NCI-H1417 (cell line): ENCODE measurements at places on chromosomes 1 and 21.

GRCh38 chr1:11187000-11187399 lies 2.2 kb upstream of the ANGPTL7 start:
- no peak for DNase-seq

- no peak for DNase-seq
Observed at GRCh38 chr1:171716616-171717015, 25.2 kb downstream of the VAMP4 start.

DNA sequence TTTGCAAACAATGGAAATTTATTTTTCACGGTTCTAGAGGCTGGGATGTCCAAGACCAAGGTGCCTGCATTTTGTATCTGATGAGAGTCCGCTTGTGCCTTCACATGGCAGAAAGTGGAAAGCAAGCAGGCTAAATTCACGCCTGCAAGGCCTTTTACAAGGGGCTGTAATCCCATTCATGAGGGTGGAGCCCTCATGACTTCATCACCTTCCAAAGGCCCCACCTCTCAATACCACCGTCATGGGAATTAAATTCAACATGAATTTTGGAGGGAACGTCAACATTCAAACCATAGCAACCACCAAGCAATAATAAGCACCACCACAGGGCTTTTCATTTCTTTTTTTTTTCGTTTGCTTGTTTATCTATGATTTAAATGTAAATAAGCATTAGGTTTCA lies 115.3 kb downstream of the C1orf21 start:
- peak; percentile 14 for DNase-seq

- no peak for DNase-seq
Observed at GRCh38 chr1:2451741-2452140, 24.3 kb upstream of the PLCH2 start.

DNA sequence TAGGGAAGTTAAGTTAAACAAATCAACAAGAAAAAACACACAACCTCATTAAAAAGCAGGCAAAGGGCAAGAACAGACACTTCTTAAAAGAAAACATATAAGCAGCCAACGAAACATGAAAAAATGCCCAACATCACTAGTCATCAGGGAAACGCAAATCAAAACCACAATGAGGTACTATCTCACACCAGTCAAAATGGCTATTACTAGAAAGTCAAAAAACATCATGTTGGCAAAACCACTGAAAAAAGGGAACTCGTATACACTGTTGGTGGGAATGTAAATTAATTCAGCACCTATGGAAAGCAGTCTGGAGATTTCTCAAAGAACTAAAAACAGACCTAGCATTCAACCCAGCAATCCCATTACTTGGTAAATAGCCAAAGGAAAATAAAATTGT lies 51.1 kb downstream of the HSF2BP start:
- no peak for DNase-seq
